Caco-2 (cell line): ENCODE measurements at places on chromosomes 13 and 19. TPM values are rescaled to one million over a fixed set of nuclear protein-coding genes. Genes with fewer than 3 reads are reported as not detected.

The IRGQ gene
- 27.7 and 30.1 TPM in 2 replicates for total RNA-seq

- no peak for DNase-seq
- H3K27me3 ChIP-seq = no peaks in the 10 kb centered on the region
- no peak overlapping the region for H3K27ac ChIP-seq
- no peaks in the 10 kb centered on the region for H3K4me1 ChIP-seq
- no peaks in the 10 kb centered on the region for H3K36me3 ChIP-seq
These were observed 87.6 kb downstream of the RNF17 start for GRCh38 chr13:24851546-24851945.

The ZIK1 gene
- not detected in 2 replicates for total RNA-seq

The PRKCG gene
- total RNA-seq = 1.7 and 2.6 TPM in 2 replicates

The ONECUT3 gene
- not detected in 2 replicates for total RNA-seq

- no peak overlapping the region for H3K27ac ChIP-seq
- peaks cover 21% of the 10 kb centered on the region for H3K4me1 ChIP-seq
- DNase-seq = peak; percentile 79
- peaks cover 1% of the 10 kb centered on the region for H3K36me3 ChIP-seq
These were observed 32.5 kb downstream of the MCF2L start for GRCh38 chr13:113001241-113002140.

The KISS1R gene
- total RNA-seq = 13.0 and 16.6 TPM in 2 replicates

The CEACAM1 gene
- 7.1 and 9.9 TPM in 2 replicates for total RNA-seq

The CYP2A6 gene
- not detected in 2 replicates for total RNA-seq

DNA sequence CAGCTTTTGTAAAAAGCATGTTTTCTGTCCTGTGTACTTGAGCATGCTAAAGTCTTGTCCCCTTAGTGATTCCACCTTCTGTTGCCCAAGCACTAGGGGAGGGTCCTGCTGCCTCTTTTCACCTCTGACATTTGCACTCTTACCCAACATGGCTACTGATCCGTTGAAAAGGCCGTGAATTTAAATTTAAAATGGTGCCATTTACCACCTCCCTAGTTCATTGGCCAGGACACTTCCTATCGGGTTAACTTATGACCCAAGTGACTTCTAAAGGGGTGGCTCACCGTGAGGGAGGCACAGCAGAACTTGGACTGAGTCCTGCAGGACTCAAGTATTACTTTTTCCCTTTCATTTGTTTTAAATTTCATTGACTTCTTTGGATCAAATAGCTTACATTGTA, 33.3 kb upstream of the CEACAM21 start:
- no peak overlapping the region for H3K27ac ChIP-seq
- H3K36me3 ChIP-seq = no peaks in the 10 kb centered on the region
- H3K4me3 ChIP-seq = no peak overlapping the region
- 0 out of 2 replicates have a peak, but pooled peaks cover 1% of the 10 kb centered on the region for H3K27me3 ChIP-seq

- H3K27me3 ChIP-seq = no peaks in the 10 kb centered on the region
- no peak for DNase-seq
- H3K36me3 ChIP-seq = no peaks in the 10 kb centered on the region
- H3K4me3 ChIP-seq = no peak overlapping the region
- no peaks in the 10 kb centered on the region for H3K4me1 ChIP-seq
These were observed 45.7 kb upstream of the ZNF730 start for GRCh38 chr19:23071147-23071511.

- no peak overlapping the region for H3K4me3 ChIP-seq
- H3K4me1 ChIP-seq = no peaks in the 10 kb centered on the region
- no peaks in the 10 kb centered on the region for H3K36me3 ChIP-seq
- no peak for DNase-seq
These were observed 648.3 kb upstream of the ARGLU1 start for GRCh38 chr13:107216046-107216755.

- H3K4me3 ChIP-seq = no peak overlapping the region
- peaks cover 5% of the 10 kb centered on the region; the same call in 1 of the 2 replicates for H3K4me1 ChIP-seq
- peak overlapping the region; percentile 40 for H3K27ac ChIP-seq
- no peak for DNase-seq
These were observed 27.6 kb downstream of the TMPRSS9 start for GRCh38 chr19:2387367-2388288.

The TTYH1 gene
- not detected in 2 replicates for total RNA-seq

DNA sequence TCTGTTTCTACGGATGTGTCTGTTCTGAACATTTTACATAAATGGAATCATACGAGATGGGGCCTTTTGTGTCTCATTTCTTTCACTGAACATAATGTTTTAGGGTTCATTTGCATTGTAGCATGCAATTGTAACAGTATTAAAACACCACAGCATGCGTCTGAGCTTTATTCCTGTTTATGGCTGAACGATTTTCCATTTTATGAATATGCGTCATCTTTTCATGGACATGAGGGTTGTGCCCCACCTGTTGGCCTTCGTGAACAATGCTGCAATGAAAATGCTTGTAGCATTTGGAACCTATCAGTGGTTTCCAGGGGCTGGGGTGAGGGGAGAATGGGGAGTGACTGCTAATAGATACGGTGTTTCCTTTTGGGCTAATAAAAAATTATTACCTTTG, 5.1 kb downstream of the OR10H1 start:
- no peaks in the 10 kb centered on the region for H3K36me3 ChIP-seq
- 0 out of 2 replicates have a peak, but pooled peaks cover 4% of the 10 kb centered on the region for H3K4me1 ChIP-seq
- H3K27ac ChIP-seq = no peak overlapping the region
- H3K4me3 ChIP-seq = no peak overlapping the region
- no peak for DNase-seq

DNA sequence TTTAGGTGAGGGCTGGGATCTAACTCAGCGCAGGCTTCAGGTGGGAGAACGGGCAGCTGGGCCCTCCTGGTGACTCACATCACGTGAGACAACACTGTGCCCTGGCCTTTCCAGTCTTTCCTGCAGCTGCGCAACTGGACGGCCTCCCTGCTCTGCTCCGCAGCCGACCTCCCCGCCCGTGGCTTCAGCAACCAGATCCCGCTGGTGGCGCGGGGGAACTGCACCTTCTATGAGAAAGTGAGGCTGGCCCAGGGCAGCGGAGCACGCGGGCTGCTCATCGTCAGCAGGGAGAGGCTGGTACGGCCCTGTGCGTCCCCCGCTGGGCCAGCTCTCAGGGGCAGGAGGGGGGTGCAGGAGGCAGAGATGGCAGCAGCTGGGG, 8.8 kb downstream of the SPPL2B start:
- no peaks in the 10 kb centered on the region for H3K27me3 ChIP-seq
- H3K4me1 ChIP-seq = peaks cover 32% of the 10 kb centered on the region
- peaks cover 4% of the 10 kb centered on the region for H3K36me3 ChIP-seq

The CADM4 gene
- total RNA-seq = 10.4 and 13.2 TPM in 2 replicates

- H3K36me3 ChIP-seq = no peaks in the 10 kb centered on the region; the same call in 1 of the 2 replicates
- H3K27me3 ChIP-seq = no peaks in the 10 kb centered on the region
- peaks cover 14% of the 10 kb centered on the region for H3K4me1 ChIP-seq
These were observed 4.6 kb downstream of the FBXL3 start for GRCh38 chr13:77022341-77022740.

DNA sequence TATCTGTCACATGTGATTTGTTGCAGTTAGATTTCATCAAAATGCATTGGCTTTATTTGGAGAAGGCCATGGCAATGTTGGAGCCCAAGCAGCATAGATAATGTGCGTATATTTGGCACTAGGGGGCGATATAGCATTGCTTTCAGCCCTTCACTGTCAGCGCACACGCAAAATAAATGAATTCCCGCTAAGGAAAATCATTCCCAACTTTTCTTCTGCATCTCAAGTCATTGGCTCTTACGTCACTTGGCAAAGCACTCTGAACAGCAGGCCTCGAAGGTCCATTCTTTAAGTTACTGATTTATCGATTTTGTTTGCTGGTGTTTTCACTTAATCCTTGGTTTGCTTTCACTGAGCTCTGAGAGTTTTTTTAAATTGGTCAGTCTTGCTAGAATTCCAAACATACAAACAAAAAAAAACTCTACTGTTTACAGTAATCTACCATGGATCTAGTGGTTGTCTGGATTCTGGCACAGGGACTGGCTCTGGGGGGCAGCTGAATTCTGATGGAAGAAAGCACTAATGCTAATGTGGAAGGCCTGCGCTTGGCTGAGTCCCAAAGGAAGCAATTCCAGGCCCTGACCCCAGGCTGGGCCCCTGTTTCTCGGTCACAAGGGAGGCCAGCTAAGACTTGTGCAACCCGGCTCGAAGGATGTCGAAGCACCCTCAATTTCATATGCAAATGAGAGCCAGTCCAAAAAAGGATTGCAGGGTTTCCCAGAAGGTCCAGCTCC, 97.7 kb upstream of the IPO5 start:
- no peaks in the 10 kb centered on the region for H3K36me3 ChIP-seq
- H3K27ac ChIP-seq = no peak overlapping the region
- DNase-seq = peak; percentile 66

GRCh38 chr19:17339088-17339741, 1.9 kb downstream of the GTPBP3 start:
- H3K4me1 ChIP-seq = 0 out of 2 replicates have a peak, but pooled peaks cover 5% of the 10 kb centered on the region
- DNase-seq = no peak
- no peak overlapping the region for H3K27ac ChIP-seq
- H3K27me3 ChIP-seq = no peaks in the 10 kb centered on the region
- H3K36me3 ChIP-seq = no peaks in the 10 kb centered on the region
